ENCODE measurements at places on chromosomes 6 and 20.

GRCh38 chr6:7673063-7673536, 52.8 kb upstream of the BMP6 start:
- DNase-seq = no peak

DNA sequence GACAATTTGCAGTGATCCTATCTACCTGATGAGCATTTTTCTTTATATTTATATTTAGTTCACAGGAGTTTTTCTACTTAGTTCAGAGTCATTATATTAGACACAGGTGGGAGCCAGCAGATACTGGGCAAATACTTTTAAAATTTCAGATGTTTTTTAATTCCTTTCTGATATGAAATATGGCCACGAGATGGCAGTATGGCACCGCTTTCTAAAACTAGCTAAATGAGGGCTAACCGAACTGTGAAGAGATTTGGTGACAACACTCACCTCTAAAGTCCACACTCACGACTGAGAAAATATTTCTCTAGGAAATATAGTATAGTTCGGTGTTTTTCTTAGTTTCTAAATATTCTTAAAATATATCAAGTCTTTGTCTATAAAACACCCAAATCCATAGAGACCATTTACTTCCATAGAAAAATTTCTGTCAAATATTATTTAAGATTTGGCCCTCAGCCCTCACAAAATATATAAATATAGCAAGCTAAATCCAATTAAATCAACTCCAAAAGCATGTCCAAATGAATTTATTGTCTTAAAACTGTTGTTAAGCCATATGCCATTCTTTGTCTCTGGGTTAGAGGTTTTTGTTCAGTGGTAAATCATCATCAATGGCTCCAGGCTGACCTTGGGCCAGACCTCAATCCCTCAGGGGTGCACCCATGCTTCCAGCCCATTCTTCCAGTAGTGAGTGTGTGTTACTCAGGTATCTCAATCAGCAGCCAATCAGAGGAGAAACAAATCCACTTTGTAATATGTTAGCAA, 63.6 kb downstream of the HUS1B start:
- DNase-seq = peak; percentile 59

- no peak for DNase-seq
Observed at GRCh38 chr20:46171909-46172308, 53.8 kb downstream of the CD40 start.

- DNase-seq = no peak
Observed at GRCh38 chr6:6460416-6460815, 128.1 kb upstream of the LY86 start.

DNA sequence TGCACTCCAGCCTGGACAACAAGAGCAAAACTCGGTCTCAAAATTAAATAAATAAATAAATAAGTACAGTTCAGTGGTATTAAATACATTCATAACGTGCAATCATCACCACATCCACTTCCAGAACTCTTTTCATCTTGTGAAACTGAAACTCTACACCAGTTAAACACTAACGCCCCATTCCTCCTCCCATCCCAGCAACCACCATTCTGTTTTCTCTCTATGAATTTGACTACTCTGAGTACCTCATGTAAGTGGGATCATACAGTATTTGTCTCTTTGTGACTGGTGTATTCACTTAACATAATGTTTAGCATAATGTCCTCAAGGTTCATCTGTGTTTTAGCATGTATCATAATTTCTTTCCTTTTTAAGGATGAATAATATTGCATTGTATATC, 29.1 kb upstream of the SCML4 start:
- DNase-seq = no peak

DNA sequence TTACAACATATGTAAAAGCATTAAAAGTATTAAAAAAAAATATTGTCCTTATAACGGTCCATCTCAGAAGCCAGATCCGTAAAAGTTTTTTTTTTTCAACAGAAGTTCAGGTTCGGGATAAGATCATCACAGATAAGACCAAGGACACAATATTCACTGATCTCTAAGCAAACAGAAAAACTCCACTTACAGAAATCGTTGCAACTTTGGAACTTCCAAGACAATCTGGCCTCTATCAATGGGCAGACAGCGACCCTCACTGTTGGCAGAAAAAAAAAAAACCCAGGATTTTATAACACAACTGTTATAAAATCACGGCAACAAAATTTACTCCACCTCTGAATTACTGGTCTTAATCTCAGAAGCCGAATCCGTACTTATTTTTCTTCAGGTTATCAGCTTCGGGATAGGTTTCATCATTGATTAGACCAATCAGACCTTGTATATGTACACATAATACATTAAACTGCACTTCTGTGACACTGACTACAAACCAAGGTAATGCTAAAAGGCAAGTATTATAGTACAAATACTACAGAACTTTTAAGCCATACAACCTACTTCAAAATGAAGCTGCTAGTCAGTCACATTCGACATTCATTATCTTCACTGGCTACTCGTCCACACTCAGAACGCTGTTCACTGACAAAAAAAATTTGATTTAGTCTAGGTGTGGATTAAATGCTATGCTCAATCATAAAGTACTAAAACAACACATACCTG, 34.7 kb upstream of the SYNCRIP start:
- DNase-seq = no peak

GRCh38 chr6:107124934-107125348, 9.6 kb upstream of the BEND3 start:
- no peak for DNase-seq
